Fibroblast of skin of back (primary cell): ENCODE measurements at places on chromosomes 16 and 17.

DNA sequence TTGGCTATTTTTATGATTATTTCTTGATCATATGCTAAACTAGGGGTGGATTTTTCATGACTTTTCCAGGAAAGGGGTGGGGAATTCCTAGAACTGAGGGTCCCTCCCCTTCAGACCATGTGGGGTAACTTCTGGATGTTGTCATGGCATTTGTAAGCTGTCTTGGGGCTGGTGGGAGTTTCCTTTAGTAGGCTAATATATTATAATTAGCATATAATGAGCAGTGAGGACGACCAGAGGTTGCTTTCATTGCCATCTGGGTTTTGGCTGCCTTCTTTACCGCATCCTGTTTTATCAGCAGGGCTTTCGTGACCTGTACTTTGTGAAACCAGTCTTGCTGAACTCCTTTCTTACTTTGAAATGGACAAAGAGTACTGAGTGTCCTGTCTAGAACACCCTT, 40.4 kb upstream of the ABCA5 start:
- no peak for DNase-seq

GRCh38 chr17:78889531-78889930, 13.5 kb downstream of the CEP295NL start:
- no peak for DNase-seq

DNA sequence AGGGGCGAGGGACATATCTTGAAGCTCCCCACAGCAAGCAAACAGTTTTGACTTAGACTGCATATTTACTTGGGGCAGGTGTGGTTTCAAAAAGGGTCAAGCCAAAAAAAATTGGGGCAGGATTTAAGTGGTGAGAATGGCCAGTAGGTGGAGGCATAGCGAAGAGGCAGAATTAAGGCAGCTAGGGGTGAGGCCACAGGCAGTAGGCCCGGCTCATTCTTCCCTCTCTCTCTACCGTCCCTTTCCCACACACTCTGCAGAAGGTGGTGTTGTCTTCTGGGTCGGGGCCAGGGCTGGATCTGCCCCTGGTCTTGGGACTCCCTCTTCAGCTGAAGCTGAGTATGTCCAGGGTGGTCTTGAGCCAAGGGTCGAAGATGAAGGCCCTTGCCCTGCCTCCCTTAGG, 2.6 kb downstream of the SHBG start:
- DNase-seq: peak; percentile 40

GRCh38 chr16:5621826-5622225, 524.2 kb upstream of the EEF2KMT start:
- no peak for DNase-seq

- no peak for DNase-seq
Measured at GRCh38 chr17:31310886-31311285, 3.0 kb downstream of the EVI2B start.

- DNase-seq: peak; percentile 28
Measured at GRCh38 chr17:75516619-75517296, 430 bp downstream of the TSEN54 start.

- no peak for DNase-seq
Measured at GRCh38 chr17:49486012-49486641, 9.0 kb upstream of the NGFR start.

DNA sequence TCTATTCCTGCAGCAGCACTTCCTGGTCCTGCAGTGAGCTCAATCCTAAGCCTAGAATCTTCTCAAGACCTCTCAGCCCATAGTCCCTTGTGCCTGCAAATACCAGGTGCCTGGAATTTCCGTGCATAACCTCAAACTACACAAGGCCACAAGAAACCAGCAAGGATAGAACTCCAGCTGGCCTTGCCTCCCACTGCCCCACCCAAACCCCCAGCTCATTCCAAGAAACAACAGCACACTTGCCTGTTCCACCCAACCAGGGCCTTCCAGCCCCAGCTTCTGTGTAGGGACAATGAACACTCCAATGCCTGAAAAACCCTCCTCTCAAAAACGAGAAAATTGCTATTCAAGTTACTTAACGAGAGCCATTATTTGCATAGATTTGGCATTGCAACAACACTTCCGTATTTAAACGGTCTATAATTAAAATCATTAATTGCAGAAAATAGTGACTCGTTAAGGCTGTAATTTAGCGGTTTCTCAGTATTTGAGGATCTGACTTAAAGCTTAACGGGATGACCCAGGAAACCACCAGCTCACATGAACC, 147.0 kb downstream of the C16orf78 start:
- DNase-seq: no peak

- peak; percentile 99 for DNase-seq
Measured at GRCh38 chr17:66466840-66467367, 164.5 kb downstream of the PRKCA start.

DNA sequence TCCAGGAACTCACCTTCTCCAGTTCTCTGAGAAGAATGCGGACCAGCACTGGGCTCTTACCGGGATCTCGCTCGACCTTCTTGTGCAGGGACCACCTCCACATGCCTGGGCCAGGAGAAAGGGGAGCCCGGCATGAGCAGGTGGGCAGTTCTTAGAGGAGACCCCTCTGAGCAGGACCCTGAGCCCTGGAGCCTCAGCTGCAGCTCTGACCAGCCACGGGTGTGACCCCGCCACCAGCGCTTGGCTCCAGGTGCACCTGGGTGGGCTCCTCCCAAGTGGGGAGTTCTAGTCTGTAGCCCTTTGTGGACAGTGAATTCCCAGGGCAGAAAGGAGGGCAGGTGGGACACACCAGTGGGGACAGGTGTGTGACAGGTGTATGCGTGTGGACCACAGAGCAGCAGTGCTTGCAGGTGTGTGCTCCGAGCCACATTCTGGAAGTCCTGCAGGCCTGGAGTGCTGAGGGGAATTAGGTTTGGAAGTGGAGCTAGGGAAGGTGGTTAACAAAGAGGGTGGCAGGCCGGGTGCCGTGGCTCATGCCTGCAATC, 28.9 kb downstream of the PIK3R6 start:
- no peak for DNase-seq

GRCh38 chr16:12771341-12771798, 32.3 kb downstream of the CPPED1 start:
- DNase-seq: no peak

DNA sequence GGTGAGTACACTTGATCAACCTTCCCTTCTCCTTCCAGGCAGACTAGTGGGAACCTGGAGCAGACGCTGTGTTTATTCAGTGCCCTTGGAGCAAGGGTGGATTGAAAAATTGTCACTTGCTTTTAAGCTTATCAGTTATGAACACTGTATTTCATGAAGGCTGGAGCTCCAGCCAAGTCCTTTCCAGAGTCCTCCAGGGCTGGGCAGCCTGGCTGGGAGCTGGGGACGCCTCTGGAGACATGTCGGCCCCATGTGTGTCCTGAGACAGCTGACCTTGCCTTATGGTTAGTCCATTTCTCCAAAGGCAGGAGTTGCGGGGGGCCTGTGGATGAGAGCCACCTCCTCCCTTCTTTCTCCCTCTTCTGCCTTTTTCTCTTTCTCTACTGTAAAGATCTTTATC, 67.0 kb downstream of the RAP1GAP2 start:
- no peak for DNase-seq

GRCh38 chr16:68013440-68013839, 2.3 kb downstream of the DPEP2NB start:
- DNase-seq: no peak

GRCh38 chr17:41530062-41531048, 2.2 kb upstream of the KRT19 start:
- peak; percentile 82 for DNase-seq

GRCh38 chr17:29663155-29663554, 40.4 kb upstream of the CORO6 start:
- peak; percentile 51 for DNase-seq

DNA sequence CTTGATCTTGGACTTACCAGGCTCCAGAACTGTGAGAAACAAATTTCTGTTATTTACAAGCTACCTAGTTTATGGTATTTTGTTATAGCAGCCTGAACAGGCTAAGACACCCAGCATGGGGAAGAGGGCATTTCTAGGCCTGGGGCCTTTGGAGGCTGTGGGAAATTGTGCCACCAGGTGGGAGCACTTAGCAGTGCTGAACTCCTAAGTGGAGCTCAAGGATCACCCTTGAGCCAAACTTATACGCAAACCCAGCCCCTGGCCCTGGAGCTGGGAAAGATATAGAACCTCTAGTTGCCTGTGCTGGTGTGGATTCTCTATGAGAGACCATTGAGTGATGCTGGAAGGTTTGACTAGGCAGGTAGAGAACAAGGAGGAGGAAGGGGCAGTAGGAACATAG, 36.1 kb downstream of the MIS12 start:
- no peak for DNase-seq

DNA sequence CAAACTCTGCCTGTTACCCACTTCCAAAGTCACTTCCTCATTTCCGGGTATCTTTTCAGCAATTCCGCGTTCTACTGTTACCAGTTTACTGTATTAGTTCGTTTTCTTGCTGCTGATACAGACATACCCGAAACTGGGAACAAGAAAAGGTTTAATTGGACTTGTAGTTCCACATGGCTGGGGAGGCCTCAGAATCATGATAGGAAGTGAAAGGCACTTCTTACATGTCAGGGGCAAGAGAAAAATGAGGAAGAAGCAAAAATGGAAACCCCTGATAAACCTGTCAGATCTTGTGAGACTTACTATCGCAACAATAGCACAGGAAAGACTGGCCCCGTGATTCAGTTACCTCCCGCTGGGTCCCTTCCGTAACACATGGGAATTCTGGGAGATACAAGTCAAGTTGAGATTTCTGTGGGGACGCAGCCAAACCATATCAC, 30.9 kb downstream of the PAFAH1B1 start:
- no peak for DNase-seq

- peak; percentile 75 for DNase-seq
Measured at GRCh38 chr17:42276359-42276608, at the start of gene STAT5B. Gene STAT5B, minus strand, starts transcription at chr17:42276391. Its CDS starts 44,264 bp downstream, at chr17:42232127.

DNA sequence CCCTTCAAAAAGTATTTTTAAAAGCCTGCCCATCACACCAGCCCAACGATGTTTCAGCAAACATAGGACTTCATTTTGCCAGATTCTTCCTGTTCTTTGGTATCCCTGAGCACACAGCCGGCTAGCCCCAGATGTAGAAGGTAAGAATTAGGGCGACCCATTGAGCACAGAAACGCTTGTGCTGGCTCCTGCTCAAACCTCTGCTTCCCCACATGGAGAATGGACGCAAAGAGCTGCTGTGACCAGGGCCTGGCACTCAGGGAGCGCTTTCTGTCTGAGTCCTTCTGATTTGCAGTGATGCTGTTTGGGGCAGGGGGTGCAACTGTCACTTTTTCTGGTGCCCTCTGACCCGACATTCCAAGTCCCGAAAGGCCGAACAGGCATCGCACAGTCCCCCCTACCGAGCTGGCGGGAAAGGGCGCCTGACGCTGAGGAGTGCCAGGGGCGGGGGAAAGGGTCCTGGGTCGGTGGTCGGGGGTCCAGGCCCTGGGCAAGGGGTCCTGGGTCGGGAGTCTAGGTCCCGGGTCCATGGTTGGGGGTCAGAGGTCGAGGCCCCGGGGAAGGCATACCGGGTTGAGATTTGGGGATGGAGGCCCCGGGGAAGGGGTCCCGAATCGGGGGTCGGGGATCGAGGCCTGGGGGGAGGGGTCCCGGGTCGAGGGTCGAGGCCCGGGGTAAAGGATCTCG, 930 bp downstream of the CHMP1A start:
- no peak for DNase-seq

GRCh38 chr17:64774888-64775540, 112.9 kb upstream of the SMURF2 start:
- DNase-seq: no peak

- no peak for DNase-seq
Measured at GRCh38 chr16:3484318-3485096, 10.8 kb downstream of the C16orf90 start.

GRCh38 chr17:38910325-38910724, 15.1 kb upstream of the LASP1NB start:
- DNase-seq: peak; percentile 33

GRCh38 chr17:60247836-60248461, 98.2 kb downstream of the CA4 start:
- DNase-seq: no peak

- DNase-seq: no peak
Measured at GRCh38 chr16:5560084-5560483, 462.5 kb upstream of the EEF2KMT start.

- no peak for DNase-seq
Measured at GRCh38 chr16:81879625-81880024, 100.5 kb downstream of the PLCG2 start.

DNA sequence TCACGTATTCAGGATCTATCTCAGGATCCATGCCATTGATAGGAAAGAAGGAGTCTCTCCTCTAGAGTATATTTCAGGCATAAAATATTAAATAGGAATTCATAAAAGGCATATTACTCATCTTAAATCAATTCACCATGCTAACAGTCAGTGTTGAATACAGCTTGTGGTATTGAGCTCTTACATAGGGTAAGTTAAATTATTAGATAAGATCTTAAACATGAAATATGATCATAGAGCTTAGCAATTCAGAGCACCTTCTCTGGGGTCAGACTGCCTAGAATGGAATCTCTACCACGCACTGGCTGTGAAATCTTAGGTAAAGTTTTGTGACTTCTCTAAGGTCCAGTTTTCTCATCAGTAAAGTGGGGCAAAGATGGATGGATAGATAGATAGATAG, 20.7 kb downstream of the MARCHF10 start:
- DNase-seq: peak; percentile 64

- DNase-seq: no peak
Measured at GRCh38 chr16:5336941-5337340, 239.3 kb upstream of the EEF2KMT start.

DNA sequence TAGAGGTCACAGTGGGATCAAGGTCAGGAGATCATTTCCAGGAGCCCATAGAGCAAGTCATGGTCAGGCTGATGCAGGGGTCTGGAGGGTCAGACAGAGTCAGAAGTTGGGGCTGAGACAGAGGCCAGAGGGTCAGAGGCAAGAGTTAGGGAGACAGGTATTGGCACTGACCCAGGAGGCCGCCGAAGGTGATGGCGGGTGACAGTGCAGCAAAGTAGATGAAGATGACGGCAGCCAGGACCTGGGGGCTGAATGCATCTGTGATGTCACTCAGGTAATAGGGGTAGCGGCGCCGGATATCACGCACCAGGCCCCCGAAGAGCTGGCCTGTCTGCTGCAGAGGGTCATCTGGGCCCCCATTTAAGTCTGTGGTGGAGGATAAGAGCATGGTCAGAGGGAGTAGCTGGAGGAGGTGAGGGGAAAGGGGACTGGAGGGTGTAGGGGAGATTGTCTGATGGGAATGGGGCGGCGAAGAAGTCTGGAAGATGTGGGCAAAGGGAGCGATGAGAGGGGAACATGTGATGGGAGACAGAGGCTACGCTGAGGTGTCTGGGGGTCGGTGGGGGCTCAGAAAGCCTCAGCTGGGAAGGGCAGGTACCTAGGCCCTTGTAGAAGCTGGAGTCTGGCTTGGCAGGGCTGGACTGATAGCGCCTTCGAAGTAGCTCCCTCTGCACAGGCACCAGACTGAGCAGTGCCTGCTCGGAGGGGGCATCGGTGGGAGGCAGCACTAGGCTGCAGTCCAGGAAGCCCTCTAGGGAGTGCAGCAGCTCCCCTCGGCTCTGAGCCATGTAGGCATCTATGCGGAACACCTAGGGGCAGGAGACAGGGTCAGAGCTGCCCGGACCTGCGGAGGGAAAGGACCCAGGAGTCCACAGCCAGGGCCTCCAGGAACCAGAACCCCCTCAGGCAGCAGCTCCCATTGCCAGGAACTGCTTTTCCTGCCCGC, 9.8 kb downstream of the SLC4A1 start:
- DNase-seq: no peak

- DNase-seq: peak; percentile 23
Measured at GRCh38 chr17:49455272-49455861, 39.7 kb upstream of the NGFR start.

GRCh38 chr16:5575646-5576245, 478.2 kb upstream of the EEF2KMT start:
- DNase-seq: no peak

- DNase-seq: no peak
Measured at GRCh38 chr16:54923055-54923473, 7.6 kb upstream of the IRX5 start.
